CD8-positive, alpha-beta T cell (primary cell): ENCODE measurements at places on chromosomes 12 and 14.

DNA sequence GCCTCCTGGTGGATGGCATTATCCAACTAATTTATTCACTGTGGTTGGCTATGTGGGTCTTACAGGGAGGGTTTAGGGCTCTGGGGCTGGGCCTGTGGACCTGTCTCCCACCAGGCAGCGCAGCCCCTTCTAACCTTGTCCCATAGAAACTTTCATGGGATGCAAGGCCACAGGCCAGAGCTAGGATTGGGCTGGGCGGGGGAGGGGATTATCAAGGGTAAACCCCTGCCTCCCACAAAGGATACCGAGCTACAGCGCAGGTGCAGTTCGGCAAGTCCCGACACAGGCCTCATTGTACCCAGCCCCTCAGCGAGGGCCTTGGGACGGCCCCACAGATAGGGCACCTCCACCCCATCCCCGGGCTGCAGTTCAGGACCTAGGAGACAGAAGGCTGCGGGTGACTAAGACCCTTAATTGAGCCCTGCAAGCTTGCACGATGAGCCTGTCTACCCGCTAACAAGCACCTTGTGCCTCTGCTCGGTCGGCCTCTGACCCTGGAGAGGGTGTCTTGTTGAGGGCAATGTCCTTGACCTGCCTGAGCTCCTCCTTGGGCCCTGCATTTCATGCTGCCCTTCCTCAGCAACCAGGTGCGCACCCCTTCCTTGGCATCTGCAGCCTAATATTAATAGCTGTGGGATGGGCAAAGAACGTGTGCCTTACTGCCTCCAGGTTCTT, 46.7 kb downstream of the PSMA6 start:
- DNase-seq: no peak

DNA sequence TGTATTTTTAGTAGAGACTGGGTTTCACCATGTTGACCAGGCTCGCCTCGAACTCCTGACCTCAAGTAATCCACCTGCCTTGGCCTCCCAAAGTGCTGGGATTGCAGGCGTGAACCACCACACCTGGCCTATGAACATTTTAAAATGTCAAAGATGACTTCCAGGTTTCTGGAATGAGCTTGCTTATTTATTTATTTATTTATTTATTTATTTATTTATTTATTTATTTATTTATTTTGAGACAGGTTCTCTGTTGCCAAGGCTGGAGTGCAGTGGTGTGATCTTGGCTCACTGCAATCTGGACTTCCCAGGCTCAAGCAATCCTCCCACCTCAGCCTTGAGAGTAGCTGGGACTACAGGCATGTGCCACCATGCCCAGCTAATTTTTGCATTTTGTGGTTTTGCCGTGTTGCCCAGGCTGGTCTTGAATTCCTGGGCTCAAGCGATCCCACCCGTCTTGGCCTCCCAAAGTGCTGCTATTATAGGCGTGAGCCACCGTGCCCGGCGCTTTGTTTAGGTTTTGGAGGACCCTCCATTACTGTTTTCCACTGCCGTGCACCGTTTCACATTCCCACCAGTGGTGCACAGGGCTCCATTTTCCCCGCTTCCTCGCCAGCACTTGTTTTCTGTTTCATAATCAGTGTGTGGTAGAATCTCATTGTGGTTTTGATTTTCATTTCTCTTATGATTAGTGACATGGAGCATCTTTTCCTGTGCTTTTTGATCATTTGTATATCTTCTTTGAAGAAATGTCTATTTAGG, 6.4 kb upstream of the CFAP251 start:
- DNase-seq: no peak

DNA sequence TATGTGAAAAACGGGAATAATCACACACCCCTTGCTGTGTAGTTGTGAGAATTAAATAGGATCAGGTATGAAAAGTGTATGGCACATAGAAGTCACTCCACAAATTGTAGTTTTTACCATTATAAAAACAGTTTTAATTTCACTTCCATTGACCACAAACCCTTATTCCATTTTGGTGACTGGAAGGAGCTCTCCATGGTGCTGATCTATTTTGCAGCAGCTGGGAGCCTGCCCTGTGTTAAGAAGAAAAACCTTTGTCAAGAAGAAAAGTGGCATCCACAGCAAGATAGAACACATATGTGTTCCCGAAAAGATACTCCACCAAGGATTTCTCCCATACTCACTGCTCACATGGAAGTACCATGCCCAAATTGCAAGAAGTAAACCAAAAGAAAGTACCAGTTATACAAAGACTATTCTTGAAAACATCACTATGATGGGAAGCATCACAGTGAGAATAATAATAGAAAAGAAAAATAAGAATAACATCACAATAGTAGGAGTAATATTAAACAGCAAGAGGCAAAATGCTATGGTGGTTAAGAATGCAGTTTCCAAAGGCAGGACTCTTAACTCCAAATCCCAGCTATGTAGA, 58.7 kb downstream of the TUNAR start:
- peak; percentile 21 for DNase-seq

- no peak for DNase-seq
Observed at GRCh38 chr12:128609861-128610260, 213.9 kb downstream of the SLC15A4 start.

- no peak for DNase-seq
Observed at GRCh38 chr14:100761481-100761880, 34.8 kb downstream of the DLK1 start.

DNA sequence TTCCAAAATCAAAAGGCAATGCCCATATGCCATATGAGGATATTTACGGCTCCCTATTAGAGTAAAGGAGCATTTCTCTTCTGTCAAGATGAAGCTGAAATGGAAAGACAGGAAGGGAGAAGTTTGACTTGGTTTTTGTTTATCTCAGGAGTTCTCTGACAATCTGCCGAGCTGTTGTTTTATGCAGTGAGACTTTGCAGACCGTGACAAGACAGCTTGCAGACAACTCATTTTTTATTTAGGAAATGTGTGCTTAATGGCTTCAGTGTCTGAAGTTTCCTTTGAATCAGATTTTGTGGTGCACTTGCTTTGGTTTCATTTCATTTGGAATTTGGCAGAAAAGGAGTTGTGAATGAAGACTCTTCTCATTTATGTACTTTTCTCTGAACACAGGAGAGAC, 145.4 kb downstream of the C12orf50 start:
- DNase-seq: no peak

DNA sequence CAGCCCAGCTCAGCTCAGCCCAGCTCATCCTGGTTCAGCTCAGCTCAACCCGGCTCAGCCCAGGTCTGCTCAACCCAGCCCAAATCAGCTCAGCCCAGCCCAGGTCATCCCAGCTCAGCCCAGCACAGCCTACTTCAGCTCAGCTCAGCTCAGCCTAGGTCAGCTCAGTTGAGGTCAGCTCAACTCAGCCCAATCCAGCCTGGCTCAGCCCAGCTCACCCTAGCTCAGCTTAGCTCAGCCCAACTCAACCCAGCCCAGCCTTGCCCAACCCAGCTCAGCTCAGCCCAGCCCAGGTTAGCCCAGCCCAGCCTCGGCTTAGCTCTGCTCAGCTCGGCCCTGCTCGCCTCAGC, 332.3 kb downstream of the TMEM121 start:
- no peak for DNase-seq

DNA sequence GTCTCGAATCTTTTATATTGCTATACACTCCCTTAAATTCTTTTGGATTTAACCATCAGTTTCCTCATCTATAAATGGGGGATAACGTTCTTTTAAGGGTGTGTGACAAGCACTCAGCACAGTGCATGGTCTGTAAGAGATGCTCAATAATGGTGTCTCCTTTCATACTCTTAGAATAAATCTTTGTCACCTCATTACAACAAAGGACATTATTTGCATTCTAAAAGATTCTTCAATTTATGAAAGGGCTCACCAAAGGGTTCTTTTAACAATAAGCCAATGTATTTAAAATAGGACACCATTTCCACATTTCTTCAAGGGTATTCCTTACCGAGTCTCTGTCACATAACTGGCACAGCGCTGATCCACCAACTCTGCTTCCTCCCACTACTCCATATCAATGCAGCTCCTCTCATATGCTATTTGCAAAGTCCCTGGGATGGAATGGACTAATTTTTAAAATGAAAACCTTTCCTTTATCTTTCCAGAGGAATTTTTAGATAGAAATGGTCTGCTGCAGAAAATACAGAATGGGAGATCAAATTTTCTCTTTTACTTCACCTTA, 29.2 kb upstream of the RIC8B start:
- DNase-seq: no peak

DNA sequence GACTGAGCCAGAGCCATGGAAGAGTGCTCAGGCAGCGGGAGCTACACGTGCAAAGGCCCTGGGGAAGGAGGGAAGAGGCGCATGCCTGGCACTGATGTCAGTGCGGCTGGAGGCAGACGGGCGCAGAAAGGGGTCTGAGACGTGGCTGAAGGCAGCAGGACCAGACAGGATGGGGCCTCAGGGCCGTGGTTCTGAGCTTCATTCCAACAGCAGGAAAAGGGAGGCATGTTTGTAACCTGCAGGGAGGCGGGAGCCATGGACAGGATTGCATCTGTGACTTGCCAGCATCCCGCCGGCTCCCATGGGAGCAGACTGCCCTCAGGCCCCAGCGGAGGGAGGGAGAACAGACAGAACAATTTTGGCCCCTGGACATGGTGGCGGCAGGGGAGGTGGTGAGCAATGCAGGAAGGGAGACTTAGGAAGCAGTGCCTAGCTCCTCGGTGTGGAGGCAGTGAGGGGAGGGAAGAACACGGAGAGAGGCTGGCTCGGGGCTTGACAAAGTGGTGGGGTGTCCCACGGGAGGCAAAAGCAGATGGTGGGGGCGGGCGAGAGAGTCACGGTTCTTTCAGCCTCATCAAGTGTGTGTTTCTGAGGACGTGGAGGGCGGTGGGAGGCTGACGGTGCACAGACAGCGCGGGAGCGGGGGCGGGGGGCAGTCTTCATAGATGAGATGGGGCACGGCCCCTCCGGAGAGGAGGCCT, 33.3 kb upstream of the INF2 start:
- no peak for DNase-seq

GRCh38 chr14:50072395-50072794, 44.0 kb downstream of the VCPKMT start:
- no peak for DNase-seq

- no peak for DNase-seq
Observed at GRCh38 chr12:54292083-54292930, 8.5 kb downstream of the NFE2 start.

DNA sequence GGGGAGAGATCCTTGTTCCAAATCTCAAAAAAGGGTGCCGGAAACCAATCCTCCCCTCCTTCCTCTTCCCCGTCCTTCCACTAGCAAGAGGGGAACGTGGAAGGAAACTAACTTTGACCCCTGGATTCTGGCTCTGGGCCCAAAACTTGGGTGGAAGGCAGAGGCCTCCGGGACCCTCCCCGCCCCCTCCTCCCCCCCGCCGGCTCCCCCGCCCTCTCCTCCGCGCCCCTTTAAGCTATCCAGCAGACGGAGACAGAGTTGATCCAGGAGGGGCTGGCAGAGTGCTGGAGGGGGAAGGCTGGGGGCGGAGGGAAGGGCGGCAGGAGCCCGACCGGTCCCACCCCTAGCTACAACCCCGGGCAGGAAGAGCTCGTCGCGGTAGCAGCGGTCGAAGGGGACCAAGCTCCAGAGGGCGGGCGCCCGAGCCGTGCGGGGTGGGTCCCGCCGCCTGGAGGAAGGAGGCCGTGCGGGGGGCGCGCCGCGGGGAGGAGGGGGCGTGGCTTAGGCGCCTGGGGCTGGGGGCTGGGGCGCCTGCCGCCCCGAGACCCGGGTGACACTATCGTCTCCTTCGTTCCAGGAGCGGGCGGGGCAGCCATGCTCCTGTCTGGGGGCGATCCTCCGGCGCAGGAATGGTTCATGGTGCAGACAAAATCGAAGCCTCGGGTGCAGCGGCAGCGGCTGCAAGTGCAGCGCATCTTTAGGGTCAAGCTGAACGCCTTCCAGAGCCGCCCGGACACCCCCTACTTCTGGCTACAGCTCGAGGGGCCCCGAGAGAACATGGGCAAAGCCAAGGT, at the start of gene NYNRIN:
Gene NYNRIN, plus strand, starts transcription at position 351 of the 794 bp plus-strand sequence. Its CDS starts 244 bp downstream, at position 595.
- peak; percentile 48 for DNase-seq

DNA sequence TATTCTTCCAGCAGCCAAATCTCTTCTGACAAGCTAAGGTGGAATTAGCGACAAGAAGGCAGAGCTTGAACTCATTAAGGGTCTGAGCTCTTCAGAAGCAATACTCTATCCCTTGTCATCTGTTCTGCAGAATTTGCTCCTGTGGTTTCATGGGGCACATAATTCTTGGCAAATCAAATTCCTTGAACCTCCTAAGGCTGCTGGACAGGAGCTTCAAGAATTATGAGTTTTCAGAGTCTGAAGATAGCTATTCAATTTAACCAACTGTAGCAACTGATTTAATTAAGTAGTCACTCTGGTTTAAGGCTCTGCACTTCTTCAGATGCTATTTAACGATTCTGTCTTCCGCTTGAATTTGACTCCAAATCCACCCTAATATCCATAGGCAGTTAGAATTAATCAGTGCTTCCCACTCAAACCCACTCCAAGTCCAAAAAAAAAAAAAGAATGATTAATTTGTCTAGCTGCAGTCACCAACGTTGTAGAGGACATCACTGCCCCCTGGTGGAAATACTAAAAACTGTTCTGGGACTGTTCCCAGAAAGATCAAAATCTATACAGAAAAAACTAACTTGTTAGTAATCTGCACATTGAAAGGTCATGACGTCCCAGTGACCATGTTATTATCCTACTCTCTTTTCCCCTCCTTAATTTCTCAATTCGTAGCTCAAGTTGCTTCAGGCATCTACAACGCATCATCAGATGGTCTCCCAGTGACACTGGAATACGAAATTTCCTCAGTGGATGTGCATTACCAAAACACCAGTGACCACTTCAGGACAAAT, 169.9 kb downstream of the KIF21A start:
- peak; percentile 8 for DNase-seq

DNA sequence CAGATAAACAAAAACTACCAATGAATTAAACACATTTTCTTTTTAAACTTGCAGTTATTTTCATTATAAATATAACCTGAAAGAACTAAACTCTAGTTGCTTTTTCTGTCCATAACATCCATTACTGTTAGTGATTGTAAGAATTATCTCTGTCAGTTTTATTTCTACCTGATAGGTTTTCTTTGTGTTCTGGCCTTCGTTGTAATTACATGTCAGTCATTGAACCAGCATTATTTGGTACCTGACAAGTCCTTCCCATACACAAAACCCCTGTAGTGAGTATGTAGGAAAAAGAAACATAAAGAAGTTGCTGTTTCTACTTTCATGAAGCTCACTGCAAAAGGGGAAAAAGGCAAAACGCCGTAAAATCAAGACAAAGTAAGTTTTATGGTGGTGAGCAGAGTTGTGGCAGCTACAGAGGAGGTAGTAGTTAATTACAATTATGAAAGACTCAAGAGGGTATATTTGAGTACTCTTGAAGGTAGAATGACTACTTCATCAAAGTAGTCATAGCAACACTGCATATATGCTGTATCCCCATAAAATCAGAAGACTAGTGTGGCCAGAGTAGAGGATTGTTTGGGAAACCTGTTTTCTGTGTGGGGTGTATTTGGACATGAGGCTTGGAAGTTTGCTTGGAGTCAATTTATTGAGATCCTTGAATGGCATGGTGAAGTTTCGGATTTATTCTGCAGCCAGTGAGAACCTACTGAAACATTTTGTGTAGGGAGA, 102.8 kb downstream of the SLC5A8 start:
- no peak for DNase-seq

GRCh38 chr12:5768581-5769196, 176.4 kb downstream of the ANO2 start:
- no peak for DNase-seq
